ENCODE measurements at places on chromosomes 12 and 14.

DNA sequence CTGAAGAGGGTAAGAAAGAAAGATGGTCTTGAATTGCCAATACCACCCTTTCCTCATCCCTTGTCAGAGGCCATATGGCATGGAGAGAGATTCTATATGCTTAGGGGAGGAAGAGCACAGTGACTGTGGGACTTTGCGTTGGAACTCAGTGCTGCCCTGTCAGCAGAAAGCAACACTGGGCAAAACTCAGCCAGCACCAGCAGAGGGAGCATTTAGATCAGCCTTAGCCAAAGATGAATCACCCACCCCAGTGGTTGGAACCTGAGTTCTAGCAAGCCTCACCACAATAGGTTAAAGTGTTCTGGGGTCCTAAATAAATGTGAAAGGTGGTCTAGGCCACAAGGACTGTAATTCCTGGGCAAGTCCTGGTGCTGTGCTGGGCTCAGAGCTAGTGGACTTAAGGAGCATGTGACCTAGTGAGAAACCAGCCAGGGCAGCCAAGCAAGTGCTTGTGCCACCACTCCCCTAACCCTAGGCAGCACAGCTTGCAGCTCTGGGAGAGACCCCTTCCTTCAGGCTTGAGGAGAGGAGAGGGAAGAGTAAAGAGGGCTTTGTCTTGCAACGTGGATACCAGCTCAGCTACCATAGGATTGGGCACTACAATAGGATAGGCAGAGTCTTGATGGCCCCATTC is 11.4 kb upstream of the BCAT1 start:
- no peak for DNase-seq

DNA sequence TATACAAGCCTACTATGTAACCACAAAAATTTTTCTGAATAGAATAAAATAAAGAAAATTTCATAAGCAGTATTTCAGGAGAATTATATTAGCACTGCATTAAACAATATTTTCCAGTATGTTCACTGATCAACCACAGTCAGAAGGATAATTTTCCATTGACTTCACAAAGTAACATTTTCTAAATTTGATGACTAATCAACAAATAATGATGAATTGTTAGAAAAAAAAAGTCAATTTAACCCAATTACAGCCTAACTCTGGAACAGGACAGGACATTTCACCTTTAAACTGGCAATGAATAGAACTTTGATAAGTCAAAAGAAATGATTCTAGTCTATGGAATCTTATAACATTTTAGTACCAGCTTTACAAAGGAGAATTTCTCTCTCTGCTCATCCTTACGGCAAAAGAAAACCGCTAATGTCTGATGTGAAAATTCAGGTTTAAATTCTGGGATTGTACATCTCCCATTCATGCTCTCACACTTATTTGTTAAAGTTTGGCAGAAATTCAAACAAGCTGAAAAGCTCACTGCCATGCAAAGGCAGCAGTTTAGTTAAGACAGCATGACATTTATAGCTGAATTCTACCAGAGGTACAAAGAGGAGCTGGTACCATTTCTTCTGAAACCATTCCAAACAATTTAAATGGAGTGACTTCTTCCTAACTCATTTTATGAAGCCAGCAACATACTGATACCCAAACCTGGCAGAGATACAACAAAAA is 84.5 kb downstream of the MDGA2 start:
- DNase-seq: no peak

DNA sequence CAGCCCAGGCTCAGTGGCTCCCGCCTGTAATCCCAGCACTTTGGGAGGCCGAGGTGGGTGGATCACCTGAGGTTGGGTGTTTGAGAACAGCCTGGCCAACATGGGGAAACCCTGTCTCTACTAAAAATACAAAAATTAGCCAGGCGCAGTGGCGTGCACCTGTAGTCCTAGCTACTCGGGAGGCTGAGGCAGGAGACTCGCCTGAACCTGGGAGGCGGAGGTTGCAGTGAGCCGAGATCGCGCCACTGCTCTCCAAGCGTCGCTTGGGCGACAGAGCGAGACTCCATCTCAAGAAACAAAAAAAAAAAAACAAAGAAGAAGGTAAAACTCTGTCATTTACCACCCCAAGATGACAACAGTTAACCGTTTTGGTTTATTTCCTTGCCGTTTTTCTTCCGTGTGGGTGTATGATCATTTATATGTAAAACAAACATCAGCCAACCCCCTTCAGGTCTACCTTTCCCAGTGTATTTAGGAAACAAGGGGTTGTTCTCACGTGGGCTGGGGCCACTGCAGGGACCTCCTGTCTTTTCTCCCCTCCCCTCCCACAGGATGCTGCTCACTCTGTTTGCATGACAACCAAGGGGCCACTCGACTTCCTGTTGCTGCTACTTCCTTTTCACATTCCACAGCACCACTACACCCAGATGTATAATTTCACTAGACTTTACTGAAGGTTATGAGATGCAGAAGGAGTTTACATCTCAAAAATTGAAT is 13.6 kb downstream of the TTC9 start:
- no peak for DNase-seq

DNA sequence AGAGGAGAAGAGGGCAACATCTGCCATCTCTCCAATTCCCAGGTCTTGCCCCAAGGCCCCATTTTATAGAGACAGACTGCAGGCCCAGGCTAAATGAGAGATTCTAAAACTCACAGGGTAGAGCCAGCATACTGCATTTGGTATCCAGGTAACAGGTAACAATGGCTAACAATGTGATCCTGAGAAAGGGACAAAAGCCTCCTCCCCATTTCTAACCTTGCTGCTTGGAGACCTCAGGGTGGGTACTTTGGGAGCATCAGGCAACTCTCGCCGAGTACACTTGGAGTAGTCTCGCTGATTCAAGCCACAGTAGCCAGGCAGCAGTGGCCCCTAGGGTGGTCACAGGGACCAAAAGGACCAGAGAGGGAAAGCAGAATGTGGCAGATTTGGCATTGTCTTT is 162.6 kb upstream of the PLEKHA5 start:
- DNase-seq: no peak

- no peak for DNase-seq
Measured at GRCh38 chr14:54867011-54867410, 35.6 kb downstream of the GCH1 start.

GRCh38 chr12:88303335-88303734 is 161.2 kb downstream of the TMTC3 start:
- no peak for DNase-seq

GRCh38 chr12:6364044-6364374 is 11.4 kb downstream of the SCNN1A start:
- DNase-seq: no peak

DNA sequence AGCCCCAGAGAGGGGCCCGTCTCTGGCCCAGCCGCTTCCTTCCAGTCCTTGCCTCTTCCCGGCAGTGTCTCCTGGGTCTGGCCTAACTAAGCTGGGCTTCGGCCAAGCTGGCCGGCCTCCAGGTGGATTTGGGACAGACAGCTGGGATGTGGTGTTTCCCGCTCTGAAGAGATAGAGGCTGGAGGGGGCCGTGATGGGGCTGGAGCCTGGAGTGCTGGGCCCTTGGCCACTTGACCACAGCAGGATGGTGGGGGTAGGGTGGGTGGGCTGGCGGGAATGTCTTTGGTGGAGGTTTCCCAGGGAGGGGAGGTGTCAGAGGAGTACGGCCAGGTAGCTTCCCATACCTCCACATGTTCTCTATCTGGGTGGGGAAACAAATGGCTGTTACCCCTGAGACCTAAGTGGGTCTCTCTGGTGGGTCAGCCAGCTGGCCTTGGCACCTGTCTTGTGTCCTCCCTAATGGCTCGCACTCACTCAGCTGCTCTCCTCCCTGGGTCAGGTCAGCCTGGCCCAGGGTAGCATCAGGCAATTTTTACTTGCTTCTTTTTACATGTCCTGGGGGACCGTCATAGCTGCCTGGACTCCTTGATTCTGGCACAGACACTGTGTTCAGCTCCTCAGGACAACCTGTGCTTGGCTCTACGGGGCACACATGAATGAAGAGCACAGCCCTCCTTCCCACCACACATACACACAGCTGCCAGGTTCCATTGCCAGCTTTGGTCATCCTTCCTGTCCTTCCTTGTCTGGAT is 19.8 kb upstream of the PGF start:
- DNase-seq: peak; percentile 89

- DNase-seq: no peak
Measured at GRCh38 chr14:89143595-89143994, 273.4 kb downstream of the FOXN3 start.

- no peak for DNase-seq
Measured at GRCh38 chr12:167959-168600, 45.9 kb downstream of the SLC6A12 start.

GRCh38 chr12:6317693-6318439 is 7.4 kb downstream of the PLEKHG6 start:
- no peak for DNase-seq

GRCh38 chr12:33710548-33710947 is 270.9 kb upstream of the SYT10 start:
- no peak for DNase-seq

DNA sequence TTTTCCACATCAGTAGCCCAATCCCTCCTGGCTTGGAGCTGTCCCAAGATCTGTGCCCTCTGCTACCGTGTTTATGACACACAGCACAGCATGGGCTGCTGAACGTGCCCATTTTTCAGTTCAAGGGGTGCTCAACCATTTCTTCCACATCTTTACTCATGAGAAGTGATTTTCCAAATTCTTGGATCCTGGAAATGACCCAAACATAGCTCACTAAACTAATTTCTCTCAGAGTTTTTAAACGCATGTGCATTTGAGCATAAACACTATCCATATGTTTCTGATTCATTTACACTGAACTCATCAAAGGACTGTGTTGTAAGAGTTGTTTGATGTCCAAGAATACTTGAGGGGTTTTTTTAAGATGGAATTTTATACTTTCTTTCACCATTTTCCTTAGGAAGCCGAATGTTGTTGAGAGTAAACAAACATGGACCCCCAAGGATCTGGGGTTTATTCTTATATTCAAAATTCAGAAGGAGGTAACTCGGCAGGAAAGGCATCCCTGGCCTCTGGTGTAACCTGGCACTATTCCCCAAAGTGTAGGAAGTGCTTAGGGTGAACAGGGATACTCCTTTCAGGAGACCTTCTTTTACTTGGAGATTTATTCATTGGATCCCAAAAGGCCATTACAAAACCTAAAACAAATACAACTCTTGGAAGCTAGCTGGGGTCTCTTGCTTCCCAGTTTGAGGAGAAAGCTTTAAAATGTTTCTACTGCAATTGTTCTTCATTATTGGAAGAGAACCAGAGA is 215.0 kb downstream of the BMP4 start:
- peak; percentile 34 for DNase-seq

DNA sequence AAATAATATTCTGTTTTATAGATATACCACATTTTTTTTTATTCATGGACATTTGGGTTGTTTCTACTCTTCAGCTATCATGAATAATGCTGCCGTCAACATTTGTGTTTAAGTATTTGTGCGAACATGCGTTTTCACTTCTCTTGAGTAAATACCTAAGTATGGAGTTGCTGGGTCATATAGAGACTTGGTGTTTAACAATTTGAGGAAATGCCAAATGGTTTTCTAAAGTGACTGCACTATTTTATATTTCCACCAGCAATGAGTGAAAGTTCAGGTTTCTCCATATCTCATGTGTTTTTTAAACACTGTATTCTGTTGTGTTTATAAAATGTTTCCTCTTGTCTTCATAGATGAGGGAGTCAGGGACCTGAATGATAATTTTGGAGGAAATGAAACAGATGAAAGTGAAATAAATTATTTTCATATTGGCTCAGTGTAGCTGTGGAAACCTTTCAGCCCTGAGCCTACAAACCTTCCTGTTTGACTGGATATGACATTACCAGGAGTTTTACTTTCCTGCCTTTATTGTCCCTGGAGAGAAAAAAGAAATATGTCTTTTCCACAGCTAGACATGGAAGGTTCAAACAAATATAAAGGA is 26.3 kb downstream of the DAAM1 start:
- no peak for DNase-seq

GRCh38 chr14:100271247-100271939 is 32.4 kb downstream of the YY1 start:
- no peak for DNase-seq

DNA sequence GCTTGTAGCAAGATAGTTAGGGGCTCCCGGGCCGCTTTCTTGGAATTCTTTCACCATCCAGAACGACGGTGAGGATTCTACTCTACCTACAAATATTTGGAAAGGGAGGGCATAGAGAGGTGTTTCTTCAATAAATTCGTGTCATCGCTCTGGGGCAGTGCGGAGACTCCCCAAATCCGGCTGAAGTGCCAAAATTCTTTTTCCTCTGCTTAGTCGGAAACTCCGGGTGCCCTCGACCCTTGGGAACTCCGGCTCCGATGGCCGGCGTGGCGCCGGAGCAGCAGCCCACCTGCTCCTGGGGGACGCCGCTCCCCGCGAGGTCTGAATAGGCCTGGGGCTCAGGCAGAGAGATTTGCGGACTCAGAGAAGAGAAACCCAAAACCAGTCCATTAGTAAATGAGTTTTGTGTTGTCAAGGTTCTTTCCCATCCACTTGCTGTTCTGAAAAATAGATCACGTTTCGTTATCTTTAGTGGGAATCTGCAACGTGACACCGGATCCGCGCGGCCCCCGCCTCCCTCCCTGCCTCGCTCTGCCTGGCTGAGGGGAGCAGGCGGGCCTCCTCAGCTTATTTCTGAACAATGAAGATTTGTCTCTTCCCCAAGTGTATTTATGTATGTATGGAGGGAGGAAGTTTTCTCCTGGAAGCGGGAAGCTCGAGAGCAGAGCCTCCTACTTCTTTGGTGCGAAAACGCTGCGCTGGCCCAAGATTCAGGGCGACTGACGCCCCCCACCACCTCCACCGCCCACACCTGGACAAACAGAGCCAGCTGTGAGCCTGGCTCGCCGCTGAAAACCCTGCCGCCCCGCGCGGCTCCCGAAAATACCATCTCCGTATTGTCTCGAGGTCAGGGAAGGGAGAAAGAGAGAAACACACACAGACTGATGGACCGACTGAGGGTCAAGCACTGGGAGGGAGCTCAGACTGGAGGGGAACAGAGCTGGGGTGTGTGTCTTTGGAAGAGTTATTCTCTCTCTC is 3.7 kb upstream of the SIX1 start:
- no peak for DNase-seq
